Lung (tissue), 17 donors: ENCODE measurements at places on chromosomes 5 and 9.

- peak; percentile 19 for DNase-seq
Observed at GRCh38 chr5:164501344-164501743, 995.9 kb downstream of the MAT2B start.

- no peak for DNase-seq
Observed at GRCh38 chr9:91261417-91261816, 100.3 kb downstream of the AUH start.

DNA sequence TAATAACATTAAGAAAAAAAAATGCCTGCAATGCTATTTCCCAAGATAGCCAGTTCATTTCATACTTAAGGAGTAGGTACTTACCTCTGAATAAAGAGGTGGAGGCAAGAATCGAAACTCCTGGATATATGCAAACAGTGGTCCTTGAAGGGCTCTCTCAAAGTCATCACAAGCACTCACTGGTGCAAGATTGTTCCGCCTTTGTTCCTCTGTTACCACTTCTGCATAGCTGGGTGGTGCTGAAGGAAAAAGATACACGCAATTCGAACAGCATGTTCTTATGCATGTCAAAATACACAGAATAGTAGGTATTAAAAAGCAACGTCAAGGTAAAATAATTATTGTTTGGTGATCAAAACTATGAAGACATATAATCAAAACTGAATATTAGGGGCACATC lies 9.5 kb downstream of the ARRDC3 start:
- DNase-seq, result peak; percentile 33

DNA sequence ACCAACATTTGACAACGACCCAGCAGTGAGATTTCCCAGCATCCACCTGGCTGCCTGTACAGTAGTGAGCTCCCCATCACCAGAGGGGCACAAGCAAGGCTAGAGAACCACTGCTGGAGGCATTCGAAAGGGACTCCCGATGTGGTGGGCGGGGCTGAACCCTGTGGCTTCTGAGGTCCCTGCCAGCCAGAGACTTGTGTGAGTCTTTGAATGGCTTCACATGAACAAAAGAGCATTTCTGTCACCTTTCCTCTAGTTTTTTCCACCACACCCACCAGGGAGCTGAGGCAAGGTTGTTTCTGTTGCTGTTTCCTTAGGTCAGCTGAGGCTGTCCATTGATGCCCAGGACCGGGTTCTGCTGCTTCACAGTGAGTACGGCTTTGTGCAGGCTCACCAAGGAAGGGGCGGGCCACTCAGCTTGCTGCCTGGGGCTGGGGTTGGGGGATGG lies 15.7 kb downstream of the RGS3 start:
- DNase-seq, result no peak

DNA sequence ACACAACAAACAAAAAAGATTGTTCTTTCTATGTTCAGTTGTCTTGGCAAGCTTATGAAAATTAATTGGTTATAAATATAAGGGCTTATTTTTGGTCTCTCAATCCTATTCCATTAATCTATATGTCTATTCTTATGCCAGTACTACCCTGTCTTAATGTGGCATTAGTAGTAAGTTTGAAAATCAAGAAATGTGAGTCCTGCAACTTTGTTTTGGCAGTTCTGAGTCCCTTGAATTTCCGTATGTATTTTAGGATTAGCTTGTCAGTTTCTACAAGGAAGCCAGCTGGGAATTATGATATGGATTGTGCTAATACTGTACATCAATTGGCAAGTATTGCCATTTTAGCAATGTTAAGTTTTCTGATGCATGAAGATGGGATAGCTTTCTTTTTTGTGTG lies 10.5 kb upstream of the CCDC125 start:
- DNase-seq, result no peak

GRCh38 chr5:74639807-74640449 lies 600 bp downstream of the ENC1 start:
- DNase-seq, result no peak

DNA sequence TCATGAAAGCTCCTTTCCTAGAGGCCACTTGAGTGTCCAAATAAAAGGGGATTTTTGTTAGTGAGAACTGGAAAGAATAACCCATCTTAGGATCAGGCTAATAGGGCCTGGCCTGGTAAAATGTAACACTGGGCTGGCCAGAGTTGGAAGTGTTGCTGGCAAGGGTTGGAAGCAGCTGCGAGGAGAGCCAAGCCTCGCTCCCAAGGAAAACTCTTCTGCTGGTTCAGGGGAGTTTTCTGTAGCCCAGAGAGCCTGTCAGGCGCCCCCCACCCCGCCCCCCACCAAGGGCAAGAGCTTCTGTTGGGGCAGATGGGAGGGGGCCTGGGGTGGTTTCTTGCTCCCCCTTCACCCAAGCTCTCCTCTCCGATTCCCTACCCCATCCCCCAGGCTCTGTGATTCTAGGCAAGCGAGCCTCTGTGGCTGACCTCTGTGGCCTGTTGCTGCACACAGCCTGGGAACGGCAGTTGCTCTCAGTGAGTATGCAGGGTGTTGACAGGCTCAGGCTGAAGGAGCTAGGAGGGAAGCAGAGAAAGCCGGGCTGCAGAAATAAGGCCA lies 547.8 kb downstream of the CCDC171 start:
- DNase-seq, result peak; percentile 91

DNA sequence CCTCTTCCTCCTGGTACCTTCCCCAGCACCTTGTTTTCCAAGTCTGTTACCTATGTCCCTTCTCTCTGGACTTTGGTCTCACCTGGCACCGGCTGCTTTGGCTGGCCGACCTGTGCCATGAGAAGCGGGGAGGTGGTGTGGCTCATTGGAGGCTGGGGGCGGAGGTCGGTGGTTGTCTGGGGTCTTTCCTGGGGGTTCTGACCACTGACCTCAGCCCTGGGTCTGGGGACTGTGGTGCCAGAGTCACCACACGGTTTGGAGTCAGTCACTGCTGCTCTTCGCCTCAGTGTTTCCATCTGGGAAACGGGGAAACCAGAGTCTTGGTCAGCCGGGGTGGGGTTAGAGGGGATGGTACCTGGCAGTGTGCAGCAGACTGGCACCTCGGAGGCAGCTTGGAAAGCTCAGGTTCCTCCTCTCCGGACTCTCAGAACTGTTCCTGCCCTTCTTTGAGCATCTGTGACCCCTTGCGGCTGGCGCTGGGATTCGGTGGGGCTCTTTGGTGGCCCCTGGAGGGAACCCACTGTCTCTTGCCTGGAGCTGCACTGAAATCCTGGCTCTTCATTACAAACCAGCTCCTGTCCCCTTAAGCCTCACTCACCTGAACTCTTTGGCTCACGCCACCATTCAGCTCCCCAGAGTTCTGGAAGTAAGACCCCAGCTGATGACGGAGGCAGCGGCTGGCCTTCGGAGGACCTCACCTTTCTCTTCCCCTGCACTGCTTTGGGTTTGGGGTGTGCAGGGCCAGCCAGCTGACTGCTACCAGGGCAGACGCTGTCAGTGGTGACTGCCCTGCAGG lies 4.1 kb upstream of the RXRA start:
- no peak for DNase-seq

- no peak for DNase-seq
Observed at GRCh38 chr5:1112596-1113331, 901 bp upstream of the SLC12A7 start.

DNA sequence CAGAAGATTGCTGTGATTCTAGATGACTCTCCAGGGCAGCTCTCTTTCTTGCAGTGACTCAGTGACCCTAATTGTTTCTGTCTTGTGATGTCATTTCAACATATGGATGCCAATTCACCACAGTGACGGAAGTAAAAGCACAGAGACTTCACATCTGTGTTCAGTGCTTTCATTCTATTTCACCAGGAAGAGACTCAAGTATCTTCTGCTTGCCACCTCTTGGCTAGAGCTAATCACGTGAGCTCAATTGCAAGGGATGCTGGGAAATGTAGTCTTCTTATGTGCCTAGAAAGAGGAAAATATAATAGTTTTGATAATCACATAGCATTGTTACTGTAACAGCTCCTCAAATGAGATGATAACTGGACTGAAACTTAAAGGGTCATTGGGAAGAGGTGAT lies 453.3 kb upstream of the KLF4 start:
- DNase-seq, result no peak

DNA sequence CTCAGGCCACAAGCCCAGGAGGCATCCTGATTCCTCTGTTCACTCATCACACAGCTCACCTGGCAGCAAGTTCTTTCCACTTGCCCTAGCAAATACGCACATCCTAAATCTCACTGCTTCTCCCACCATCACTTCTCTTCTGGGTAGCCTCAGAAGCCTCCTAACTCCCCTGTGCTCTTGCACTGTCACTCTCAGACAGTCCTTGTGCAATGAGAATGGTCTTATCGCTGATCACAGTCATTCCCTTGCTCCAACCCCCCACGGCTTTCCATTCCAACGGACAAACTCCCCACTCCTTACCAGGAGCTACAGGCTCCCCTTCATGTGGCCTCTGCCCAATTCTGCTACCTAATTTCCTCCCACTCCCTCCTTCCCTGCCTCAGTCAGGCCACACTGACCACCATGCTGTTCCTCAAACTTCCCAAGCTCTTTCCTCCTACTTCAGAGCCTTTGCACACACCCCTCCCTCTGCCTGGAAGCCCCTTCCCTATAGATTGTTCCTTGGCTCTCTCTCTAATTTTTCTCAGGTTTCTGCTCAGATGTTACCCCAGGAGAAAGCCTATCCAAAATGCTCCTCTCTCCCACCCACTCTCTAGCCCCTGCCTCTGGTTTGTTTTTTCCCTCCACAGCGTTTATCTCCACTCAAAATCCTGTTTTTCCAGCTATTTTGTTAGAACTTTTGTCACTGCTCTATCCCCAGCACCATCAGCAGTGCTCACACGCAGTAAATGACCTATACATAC lies 34.1 kb upstream of the TNFAIP8 start:
- DNase-seq, result no peak

- DNase-seq, result no peak
Observed at GRCh38 chr5:100668511-100668910, 133.3 kb downstream of the FAM174A start.

GRCh38 chr5:128870373-128870772 lies 94.9 kb upstream of the SLC27A6 start:
- DNase-seq, result no peak

GRCh38 chr5:73998489-73998888 lies 372.5 kb downstream of the ARHGEF28 start:
- DNase-seq, result no peak

DNA sequence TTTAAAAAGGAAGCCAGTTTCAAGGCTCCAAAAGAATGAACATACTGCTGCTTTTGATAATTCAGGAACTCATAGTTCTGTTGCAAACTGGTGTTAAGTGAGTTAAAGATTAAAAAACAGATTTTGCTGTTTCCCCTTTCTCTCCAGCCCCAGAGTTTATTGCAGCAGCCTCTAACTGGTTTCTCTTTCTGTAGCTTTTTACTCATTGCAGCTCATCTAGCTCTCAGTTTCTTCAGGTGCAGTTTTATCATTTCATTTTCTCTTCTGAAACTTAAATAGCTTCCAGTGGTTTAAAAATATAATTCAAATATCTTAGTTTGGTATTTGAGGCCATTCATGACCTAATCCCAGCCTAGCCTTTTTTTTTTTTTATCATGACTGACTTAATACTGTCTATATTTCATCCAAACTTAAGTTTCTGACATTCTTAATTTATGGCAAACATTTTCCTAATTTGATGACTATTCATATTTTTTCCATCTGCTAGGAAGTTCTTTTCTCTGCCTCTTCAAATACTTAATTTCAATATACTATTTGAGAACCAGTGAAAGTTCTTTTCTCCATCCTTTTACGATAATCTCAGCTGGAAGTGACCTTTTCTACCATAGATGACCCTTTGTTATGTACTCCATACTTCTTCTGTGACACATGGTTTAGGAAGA lies 252.7 kb upstream of the GRIA1 start:
- no peak for DNase-seq
